ENCODE measurements at places on chromosomes 13 and 19.

DNA sequence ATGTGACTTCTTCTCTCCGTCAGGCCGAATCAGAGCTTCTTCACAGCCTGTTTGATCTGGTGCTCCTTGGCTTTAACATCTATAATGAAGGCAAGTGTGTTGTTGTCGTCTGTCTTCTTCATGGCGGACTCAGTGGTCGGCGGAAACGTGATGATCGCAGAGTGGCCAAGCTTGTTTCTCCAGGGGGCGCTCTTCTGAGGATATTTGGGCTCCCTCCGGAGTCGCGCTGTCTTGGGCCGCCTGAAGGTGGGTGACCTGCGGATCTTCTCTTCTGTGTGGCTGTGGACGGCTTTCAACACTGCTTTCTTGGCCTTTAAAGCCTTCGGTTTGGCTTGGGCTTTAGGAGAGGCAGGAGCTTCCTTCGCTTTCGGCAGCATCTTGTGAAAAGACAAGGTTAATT, 9.8 kb downstream of the TPRX1 start:
- DNase-seq = no peak

GRCh38 chr13:110801044-110801443, 87.5 kb downstream of the ING1 start:
- DNase-seq = no peak

- DNase-seq = no peak
Observed at GRCh38 chr19:49057636-49058234, at the start of gene CGB7. CGB7 (minus strand) TSS chr19:49057749; CDS start chr19:49055375, 2,374 bp downstream.

DNA sequence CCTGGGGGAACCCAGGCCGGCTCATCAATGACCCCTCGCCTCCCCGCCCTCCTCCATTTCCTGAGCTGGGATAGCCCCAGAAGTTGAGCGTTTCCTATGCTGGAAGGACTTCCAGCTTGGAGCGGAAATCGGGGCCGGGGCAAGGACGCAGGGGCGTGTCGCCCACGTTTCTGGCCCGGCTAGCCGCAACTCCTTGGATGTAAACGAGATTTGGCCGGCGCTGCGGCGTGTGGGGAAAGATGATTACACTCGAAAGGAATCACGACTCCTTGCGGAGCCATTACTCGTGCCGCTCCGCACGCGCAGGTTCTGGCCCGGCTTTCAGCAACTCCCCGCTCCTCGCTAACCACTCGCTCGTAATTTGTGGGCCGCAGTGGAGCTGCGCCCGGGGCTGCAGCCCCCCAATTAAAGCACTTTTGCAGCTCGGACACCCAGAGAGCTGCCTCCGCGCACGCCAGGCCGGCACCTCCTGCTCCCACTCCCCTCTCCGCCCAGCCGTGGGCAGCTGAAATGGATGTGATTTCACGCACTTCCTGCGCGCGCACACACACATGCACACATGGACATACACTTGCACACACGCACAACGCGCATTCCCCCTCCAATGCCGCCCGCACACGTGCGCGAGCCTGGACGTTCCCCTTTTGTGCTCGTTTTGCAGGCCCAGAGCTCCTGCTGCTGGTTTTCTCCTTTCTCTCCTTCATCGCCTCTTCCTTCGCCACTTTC, 15.7 kb downstream of the ZIC5 start:
- no peak for DNase-seq

DNA sequence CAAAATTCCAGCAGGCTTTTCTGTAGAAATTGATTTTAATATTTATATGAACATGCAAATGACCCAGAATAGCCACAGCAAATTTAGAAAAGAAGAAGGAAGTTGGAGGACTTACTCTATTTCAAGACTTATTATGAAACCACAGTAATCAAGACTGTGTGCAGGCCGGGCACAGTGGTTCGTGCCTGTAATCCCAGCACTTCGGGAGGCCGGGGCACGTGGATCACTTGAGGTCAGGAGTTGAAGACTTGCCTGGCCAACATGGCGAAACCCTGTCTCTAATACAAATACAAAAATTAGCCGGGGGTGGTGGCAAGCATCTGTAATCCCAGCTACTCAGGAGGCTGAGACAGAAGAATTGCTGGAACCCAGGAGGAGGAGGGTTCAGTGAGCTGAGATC, 6.0 kb upstream of the FFAR2 start:
- peak; percentile 57 for DNase-seq

- DNase-seq = no peak
Observed at GRCh38 chr19:29093553-29093908, 119.4 kb downstream of the UQCRFS1 start.

DNA sequence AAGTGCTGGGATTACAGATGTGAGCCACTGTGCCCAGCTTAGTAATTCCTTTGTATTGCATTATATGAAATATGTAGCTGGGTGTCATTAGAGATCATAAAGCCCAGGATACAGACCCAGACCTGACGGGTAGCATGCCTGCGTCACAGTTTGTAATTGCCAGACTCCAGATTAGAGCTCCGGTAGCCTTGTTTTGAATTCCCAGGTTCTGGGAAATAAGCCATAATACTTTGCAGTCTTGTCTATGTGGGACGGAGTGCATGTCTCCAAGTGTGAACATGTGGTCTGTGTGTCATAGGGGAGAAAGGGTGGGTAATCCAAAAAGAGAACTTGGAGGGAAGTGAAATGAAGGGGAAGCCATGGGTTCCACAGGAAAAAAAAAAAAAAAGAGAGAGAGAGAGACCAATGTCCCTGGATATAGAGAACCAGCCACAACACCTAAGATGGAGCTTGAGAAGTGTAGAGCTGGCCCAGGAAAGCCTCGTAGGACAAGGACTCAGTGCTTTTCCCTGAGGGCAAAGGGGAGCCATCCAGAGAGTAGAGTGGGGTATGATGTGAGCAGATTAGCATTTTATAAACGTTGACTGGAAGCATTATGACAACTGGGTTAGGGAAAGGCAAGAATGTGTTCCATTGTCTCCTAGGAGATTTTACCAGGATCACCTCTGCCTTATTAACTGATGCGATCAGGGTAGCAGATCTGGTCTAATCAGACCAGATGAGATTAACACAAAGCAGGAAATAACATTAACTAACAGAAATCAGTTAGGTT, 2.6 kb downstream of the ZSCAN4 start:
- DNase-seq = no peak

DNA sequence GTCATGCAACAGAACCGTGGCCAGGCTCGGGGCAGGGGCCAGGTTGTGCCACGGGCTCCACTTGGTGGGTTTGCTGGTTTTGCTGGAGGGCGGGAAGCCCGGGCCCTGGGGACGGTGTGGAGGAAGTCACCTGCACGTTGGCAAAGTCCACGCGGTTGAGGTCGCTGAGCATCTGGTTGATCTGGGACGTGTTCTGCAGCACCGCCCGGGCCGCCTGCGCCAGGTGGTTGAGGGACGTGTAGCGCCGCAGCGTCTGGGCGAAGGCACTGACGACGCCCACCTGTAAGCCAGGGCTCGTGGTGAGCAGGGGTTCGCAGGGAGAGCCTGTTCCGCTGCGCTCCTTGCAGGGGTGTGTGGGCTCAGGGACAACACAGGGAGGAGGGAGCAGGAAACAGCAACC, 24.7 kb upstream of the RANBP3 start:
- DNase-seq = no peak

DNA sequence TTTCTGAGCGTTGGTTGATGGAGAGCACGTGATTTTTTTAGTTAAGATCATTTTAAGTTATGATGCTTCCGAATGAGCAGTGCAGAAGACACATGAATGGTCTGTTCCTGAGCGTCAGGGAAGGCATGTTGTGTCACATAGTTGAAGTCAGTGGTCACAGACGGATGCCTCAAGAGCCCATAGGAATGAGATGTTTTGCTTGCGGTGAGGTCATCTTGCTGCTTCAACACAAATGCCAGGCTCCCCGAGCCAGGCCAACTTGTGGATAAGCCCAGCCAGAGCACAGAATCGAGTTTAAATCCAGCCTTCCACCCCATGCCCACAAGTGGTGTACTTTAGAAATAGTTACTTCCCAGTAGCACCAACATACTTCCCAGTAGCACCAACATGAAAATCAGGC, 5.4 kb downstream of the UPF3A start:
- DNase-seq = no peak

GRCh38 chr19:51460164-51460992, 2.1 kb upstream of the SIGLEC8 start:
- peak; percentile 30 for DNase-seq

- DNase-seq = no peak
Observed at GRCh38 chr13:47621931-47622330, 379.1 kb downstream of the SUCLA2 start.

Measured in RPMI8226 (cell line).